Activated T-cell treated with anti-CD3 and anti-CD28 coated beads, Interleukin-2, amount 50 U/mL, for 4 hours (primary cell): ENCODE measurements at places on chromosomes 13 and 19. TPM values are rescaled to one million over a fixed set of nuclear protein-coding genes. Genes with fewer than 3 reads are reported as not detected.
A peak's percentile ranks its signal among the peaks of the same experiment; 100 is the strongest.

GRCh38 chr13:69721631-69722030 lies 386.0 kb upstream of the ATXN8OS start:
- no peak for DNase-seq

DNA sequence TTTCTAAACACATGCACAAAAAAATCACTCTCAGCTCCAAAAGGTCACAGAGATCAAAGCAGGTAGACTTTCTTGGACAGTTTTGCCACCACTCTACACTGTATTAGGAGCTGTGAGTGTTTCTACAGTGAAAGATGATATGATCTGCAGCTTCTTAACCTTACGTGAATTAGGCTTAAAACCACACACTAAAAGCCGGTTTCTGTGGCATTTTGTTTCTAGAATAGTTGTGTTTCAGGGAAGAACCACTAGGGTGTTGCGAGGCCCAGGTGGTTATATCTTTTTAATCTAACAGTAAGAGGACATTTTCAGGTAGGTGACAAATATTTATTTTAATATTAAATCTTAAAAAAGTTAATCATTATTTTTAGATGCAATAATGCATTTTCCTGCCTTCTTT lies 216.4 kb downstream of the KLF5 start:
- no peak for DNase-seq

DNA sequence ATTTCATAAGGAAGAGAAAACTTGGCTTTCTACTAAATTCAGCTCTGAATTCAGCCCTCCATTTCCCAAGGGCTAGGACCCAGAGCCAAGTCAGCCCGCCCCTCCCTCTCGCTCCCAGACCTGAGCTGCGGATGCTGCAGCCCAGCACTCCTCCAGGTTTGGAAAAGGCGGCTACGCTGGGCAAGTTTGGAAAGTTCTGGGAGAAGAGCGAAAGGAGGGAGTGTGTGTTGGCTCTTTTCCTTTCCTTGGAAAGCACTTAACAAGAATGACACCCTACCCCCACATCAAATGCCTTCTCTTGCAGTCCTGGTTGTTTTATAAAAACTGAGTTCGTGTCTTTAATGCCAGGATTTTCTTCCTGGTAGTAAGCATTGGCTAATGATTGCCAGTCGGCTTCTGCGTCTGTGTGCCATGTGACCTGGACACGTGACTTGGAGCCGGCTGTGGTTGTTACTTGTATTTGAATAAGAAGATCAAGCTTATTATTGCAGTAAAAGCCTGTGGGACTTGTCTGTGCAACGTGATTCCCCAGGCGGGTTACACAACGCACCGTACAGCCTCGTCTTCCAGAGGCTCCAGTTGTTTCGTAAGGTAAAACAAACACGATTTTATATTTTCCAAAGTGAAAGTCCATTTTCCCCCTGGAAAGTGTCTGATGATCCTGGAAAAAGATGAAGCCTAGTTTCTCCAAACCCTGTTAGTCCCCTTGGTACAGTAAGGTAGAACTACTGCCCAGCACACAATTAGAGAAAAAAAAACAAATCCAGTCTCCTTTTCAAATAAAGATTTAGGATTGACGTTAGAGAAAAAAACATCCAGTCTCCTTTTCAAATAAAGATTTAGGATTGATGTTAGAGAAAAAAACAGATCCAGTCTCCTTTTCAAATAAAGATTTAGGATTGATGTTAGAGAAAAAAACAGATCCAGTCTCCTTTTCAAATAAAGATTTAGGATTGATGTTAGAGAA lies 26.8 kb upstream of the UBE2L5 start:
- DNase-seq = peak; percentile 51

GRCh38 chr13:99796175-99796819 lies 175.3 kb downstream of the ZIC5 start:
- DNase-seq = no peak

DNA sequence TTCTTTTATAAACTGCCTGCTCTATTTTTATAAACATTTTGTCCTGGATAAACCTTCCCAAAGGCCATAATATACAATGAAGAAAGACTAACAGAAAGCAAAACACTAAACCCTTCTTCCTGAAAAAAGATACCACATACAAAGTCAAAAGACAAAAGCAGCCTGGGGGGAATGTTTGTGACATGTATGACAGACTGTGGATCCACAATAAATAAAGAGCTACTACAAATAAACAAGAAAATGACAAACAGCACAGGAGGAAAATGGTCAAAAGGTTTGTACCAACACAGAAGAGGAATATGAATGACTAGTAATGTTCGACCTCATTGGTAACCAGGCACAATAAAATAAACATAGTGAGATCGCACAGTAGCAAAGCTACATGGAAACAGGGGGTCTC lies 19.8 kb downstream of the AP2S1 start:
- DNase-seq = no peak

GRCh38 chr19:46924874-46925547 lies 64.2 kb downstream of the ARHGAP35 start:
- DNase-seq = no peak

GRCh38 chr13:19670147-19670546 lies 36.7 kb downstream of the MPHOSPH8 start:
- no peak for DNase-seq

DNA sequence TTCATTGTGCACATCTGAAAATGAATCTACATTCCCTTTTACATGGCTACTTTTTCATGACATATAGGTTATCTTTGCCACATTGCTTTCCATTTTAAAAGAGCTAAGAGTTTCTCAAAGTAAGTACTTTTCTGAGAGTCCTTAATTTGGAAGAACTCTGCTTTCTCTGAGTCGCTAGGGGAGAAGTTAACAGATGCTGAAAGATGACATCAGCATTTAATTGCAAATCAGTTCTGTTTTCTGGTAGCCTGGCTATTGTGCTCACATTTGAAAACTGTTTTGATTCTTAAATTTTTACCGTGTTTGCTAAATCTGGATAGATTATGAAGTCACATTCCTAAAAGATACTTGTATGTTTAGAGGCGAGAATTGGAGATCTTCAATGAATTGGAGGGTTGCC lies 107.7 kb upstream of the C1QTNF9B start:
- DNase-seq = no peak

Gene NLRP4
- total RNA-seq = not detected

Gene DUXA
- total RNA-seq = not detected

Gene ZFP14
- 0.73 TPM for total RNA-seq

Gene CD37
- 99.6 TPM for total RNA-seq

Gene GAPDHS
- total RNA-seq = not detected

Gene UBA52
- 1,945 TPM for total RNA-seq
